GM03348 (cell line): ENCODE measurements at places on chromosomes 1 and 21.

DNA sequence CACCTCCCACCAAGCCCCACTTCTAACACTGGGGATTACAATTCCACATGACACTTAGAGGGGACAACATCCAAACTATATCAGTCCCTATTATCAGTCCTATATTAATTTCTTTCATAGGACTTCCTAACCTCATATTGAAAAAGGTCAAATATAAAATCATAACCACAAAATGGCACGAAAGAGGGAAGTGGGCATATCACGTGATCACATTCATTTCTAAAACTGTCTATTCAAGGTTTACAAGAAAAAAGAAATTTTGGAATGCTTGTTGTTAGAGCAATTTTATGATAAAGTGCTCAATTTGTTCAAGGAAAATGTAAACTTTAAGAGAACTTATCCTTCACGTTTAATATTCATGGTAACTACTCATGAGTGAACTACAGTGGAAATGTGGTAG, 13.2 kb upstream of the CDC7 start:
- no peak for DNase-seq

DNA sequence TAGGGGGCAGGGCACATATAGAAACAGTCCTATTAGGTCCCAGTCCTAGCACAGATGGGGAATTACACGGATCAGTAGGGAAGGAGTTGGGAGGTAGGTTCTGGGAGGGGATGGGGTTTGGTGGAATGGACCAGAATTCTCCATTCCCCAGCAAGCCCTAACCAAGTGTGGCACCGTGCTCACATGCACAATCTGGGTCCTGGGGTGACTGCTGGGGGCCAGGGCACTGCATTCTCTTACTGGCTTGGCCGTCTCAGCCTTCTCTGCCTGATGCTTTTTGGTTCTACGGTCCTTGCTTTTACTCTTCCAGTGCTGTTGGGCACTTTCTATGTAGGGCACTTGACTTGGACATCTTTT, 53.9 kb downstream of the NENF start:
- no peak for DNase-seq

GRCh38 chr21:33687634-33688033, 45.3 kb downstream of the ITSN1 start:
- DNase-seq: no peak

GRCh38 chr1:69994241-69994640, 211.1 kb downstream of the LRRC40 start:
- peak; percentile 2 for DNase-seq

DNA sequence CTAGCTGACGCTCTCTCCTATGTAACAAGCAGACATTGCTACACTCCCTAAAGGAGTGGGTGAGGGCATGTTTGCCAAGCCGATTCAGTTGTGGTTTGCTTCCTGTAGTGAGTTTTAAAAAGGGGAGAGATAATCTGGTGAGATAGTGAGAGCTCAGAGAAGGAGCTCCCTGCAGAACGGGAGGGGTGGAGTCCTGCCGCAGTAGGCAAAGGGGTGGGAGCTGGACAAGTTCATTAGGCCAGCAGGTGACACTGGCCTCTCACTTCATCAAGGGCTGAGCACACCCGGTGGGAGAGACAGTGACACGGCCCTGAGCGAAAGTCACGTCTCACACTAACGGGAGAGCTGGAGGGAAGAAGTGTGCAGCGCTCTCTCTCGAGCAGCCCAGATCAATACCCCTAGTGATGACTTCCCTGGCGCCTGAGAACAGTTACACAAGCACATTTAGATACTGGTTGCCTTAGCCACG, 144.0 kb upstream of the CD34 start:
- no peak for DNase-seq

DNA sequence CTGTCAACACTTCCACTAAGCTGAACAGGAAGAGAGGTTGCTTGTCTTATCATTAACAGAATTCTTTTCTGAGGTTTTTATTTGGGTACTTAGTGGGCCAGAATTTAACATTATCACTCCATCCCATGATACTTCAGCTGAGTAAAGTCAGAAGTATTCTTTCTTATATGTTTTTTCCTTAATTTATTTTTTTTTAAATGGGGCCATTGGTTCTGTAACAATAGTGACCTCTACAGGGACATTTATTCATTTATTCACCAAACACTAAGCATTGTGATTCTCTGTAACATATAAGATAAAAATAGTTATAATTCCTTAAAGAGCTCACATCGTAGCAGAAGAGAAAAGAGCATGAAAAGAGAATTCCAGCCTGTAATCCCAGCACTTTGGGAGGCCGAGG, 9.8 kb downstream of the GREM2 start:
- peak; percentile 44 for DNase-seq

DNA sequence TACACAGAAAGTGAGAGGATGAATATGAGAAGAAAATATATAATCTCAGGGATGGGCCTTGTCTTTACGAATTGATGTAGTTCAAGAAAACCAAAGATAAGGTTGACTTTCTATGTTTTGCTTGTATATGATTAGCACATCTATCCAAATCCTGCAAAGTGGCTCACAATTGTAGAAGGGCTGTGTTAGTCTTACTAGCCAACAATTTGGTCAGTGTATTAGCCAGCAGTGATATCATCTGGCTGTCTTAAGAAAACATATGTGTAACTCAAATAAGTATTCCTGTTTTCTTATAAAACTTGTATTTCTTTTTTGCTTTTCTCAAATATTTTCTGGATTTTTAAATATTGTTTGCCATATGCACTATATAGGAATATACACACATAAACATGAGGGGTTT, 5.5 kb downstream of the SDCCAG8 start:
- DNase-seq: peak; percentile 42
